ENCODE measurements at places on chromosomes 5 and 9. TPM values are rescaled to one million over a fixed set of nuclear protein-coding genes. Genes with fewer than 3 reads are reported as not detected.

Gene PRUNE2
- 95.6 TPM for total RNA-seq

Gene PLK2
- total RNA-seq: 835 TPM

Gene PCDHGC4
- 3.0 TPM for total RNA-seq

Gene C5orf58
- total RNA-seq: not detected

Gene FRRS1L
- total RNA-seq: 0.26 TPM

All from fibroblast of lung (primary cell).